ENCODE measurements at places on chromosomes 5 and 9. TPM values are rescaled to one million over a fixed set of nuclear protein-coding genes. Genes with fewer than 3 reads are reported as not detected.

Gene RLN1
- 0.84 TPM for total RNA-seq

GRCh38 chr5:142069606-142070399 is 38.8 kb upstream of the NDFIP1 start:
- no peak for DNase-seq

DNA sequence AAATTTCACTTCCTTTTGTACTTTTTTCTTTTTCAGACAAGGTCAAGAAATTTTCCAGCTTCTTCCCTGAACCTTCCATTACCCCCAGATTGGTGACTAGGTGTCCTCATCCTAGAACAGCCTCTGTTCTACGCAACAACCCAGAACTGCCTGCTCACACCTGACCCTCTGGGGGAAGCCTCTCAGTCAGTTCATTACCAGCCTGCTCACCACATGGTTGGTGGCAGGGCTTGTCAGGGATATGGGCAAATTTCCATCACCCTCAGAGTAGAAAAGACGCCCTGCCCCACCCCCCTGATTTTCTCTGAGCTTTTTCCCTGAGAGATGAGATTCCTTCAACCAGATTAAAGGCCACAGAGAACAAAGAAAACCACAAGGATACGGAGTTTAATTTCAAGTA is 5.3 kb upstream of the CFAP95 start:
- DNase-seq = no peak

DNA sequence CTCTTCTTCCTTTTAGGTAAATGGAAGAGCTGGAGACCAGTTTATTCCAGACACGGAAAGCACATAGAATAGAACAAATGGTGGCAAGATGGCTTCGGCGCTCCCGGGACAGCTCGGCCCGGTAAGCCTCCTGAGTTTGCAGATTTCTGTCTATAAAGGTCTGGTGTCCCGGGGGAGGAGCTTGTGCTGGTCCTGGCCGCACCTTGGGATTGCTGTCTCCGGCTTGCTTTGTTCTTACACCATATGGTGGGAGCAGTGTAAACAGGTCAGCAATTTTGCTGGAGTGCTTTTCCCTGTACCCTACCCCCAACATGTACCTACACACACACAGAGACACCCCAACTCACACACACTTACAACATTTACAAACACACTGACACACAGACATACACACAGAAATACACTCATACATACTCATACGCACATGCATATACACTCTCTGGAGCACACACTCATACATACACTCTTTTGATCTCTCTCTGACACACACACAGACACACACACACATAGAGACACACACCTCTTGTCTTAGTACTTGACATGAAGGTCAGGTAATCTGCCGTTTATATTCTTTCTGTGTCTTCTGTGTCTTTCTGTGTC is 42.0 kb downstream of the FRMPD1 start:
- no peak for DNase-seq

Data from neural crest cell (in vitro differentiated cells).